DMS153 (cell line): ENCODE measurements at places on chromosomes 13 and 19.
A peak's percentile ranks its signal among the peaks of the same experiment; 100 is the strongest.

GRCh38 chr13:34207334-34207733 is 389.4 kb downstream of the RFC3 start:
- DNase-seq = no peak

GRCh38 chr19:49489601-49490167 is 2.3 kb downstream of the RPL13A start:
- no peak for DNase-seq

- DNase-seq = no peak
These were observed 13.5 kb downstream of the IL17D start for GRCh38 chr13:20716951-20717350.

DNA sequence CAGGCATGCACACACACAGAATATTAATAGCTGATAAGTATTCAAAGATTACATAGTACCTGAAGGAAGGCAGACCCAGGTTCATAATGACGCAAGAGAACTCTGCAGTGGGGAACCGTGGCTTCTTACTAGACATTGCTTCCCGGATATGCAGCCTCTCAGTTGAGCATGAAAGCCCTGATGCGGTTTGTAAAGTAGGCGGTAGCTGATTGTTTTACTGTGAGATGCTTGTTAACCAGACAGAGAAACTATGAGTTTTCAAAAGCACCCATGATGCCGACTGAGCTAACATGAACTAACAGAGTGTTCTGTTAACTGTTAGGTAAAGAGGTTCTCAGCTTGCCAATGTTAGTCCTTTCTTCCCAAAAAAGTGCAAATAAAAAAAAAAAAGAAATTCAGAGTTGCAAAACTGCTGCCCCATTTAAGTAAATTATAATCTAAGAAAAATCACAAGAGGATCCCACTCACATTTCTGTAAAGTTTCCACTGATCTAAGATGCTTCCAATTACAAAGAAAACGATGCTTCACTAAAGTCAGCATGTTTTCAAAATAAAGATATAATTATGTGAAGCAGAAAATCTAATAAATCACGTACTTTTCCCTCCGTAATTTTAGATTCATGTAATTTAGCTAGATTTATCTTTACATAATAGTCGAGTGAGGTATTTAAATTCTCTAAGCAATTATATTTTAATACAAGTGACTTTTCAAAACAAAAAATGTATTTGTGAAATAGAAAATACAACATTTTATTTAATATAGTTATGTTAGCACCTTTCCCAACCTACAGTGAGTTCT is 2.2 kb downstream of the FLT1 start:
- DNase-seq = no peak

DNA sequence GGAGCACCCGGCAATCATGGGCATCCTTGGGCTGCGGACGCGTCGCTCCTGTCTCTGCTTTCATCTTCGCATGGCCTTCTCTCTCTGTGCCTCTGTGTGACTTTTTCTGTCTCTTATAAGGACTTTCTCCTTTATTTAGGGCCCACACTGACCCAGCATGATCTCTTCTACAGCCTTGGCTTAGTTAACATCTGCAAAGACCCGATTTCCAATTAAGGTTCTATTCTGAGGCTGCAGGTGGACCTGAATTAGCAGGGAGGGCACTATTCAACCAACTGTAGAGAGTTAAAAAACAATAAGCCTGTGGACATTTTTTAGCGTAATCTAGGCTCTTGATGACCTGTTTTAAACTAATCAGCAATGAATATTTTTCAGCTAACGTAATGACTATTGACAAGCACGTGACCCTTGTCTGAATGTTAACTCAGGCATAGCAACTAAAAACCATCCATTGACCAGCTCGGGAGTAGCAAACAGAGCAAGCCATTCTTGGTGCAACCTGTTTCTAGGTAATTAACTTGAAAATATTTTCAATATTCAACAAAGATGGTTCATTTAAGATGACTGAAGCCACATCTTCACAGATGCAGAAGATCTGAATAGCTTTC is 15.2 kb downstream of the F10 start:
- no peak for DNase-seq

DNA sequence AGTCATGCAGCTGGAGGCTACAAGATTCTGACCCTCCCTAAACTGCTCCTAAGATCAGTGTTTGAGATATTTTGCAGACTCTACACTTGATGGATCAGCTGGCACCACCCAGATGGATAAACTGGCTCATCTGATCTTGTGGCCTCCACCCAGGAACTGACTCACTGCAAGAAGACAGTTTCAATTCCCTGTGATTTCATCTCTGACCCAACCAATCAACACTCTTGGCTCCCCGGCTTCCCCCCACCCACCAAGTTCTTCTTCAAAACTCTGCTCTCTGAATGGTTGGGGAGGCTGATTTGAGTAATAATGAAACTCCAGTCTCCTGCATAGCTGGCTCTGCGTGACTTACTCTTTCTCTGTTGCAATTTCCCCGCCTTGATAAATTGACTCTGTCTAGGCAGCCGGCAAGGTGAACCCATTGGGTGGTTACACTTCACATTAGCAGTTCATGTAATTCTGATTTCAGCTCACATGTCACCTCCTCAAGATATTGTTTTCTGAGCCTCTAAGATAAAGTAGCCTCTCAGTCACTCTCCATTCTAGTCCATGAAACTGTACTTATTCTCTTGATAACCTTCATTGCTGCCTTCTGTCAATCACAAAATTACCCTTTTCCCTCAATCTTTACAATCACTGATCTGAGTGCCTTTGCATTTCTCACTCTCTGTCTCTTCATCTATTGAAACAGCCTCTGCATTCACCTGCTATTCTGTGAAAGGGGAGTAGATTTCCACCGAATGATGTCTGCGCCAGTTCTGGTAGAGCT is 9.9 kb upstream of the FPR3 start:
- DNase-seq = no peak

- DNase-seq = no peak
These were observed 276.4 kb downstream of the LHFPL6 start for GRCh38 chr13:39326469-39327171.

DNA sequence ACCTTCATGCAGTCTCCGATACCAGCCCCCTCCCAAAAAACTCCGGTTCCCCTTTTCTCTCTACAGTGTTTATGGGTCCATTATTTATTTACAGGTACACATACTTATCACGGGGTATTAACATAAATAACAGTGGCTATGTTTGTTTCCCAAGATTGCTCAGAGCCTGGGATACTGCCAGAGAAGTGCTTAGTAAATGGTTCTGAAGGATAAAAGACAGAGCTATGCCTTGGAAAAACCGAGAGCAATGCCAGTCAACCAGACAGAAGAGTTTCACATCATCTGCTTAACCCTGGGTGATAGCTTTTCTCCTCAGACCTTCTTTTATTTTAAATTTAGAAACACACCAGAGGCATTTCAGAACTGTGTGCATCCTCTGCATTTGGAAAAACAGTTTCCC is 61.3 kb downstream of the NUFIP1 start:
- no peak for DNase-seq

GRCh38 chr13:41312176-41312500 is 1.1 kb downstream of the NAA16 start:
- no peak for DNase-seq

- no peak for DNase-seq
These were observed 186.9 kb upstream of the UBL3 start for GRCh38 chr13:30037306-30037705.

DNA sequence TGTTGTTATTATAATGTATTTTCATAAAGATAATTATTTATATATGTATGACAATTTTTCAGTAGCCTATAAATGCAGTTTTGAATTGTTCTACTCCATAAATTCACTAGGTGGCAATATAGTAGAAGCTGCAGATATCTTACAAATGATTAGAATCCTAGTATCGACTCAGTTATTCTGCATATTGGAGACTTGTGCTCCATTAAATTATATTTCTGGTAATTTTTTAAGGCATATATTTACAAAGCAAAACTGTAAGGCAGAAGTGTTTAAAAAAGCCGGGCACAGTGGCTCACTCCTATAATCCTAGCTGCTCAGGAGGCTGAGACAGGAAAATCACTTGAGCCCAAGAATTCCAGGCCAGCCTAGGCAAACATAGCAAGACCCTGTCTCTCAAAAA is 58.7 kb downstream of the DPY19L3 start:
- no peak for DNase-seq

GRCh38 chr19:47353307-47353712 is 4.2 kb downstream of the DHX34 start:
- no peak for DNase-seq

DNA sequence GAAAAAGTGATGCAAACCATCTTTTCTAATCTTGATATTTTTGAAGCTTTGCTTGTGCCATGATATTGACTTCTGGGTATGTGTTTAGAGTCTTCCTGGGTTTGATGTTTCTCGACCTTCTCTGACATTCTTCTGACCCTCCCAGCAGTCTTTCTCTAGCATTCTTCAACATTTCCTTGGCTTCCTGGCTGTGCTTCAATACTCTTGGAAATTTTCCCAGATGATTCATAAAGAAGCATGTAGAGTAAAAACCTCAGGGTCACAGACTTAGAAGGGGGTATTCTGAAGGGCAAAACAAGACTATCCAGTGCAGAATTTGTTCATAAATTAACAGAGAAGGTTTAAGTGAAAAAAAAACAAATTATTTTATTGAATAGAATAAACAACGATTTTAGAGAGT is 946.3 kb upstream of the PCDH9 start:
- DNase-seq = no peak

DNA sequence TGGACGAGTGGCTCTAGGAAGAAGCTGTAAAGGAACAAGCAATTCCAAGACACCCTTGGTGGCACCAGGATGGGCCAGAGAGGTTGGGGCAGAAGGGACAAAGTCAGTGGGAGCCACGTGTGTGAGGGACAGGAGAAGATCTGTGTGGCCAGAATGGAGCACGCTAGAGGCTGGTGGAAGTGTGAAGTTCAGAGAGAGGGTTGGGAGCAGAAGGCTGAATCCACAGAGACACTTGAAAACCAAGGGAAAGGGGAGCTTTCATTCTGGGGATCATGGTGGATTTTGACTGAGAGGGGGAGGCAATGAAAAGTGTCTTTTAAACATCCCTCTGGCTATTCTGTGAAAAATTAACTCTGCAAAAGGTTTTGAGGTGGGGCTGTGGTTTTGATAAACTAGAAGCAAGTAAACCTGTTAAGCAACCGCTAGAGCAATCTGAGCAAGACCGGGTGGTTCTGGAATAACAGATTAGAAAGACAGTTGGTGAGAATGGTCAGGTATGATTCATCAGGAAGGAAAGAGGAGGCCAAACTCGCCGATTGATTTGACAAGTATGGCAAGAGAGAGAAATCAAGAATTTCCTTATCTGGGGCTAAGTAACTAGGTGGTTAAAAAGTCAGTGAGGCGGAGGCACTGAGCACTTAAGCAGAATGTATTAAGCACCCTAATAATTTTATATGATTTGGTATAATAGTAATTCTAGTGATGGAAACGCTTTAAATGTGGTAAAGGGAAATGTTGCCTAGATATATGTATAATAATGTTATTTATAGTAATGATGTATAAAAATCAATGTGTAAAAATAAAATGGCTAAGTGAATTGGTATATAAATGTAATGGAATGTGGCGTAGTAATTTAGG is 140.0 kb downstream of the MYO16 start:
- DNase-seq = no peak

DNA sequence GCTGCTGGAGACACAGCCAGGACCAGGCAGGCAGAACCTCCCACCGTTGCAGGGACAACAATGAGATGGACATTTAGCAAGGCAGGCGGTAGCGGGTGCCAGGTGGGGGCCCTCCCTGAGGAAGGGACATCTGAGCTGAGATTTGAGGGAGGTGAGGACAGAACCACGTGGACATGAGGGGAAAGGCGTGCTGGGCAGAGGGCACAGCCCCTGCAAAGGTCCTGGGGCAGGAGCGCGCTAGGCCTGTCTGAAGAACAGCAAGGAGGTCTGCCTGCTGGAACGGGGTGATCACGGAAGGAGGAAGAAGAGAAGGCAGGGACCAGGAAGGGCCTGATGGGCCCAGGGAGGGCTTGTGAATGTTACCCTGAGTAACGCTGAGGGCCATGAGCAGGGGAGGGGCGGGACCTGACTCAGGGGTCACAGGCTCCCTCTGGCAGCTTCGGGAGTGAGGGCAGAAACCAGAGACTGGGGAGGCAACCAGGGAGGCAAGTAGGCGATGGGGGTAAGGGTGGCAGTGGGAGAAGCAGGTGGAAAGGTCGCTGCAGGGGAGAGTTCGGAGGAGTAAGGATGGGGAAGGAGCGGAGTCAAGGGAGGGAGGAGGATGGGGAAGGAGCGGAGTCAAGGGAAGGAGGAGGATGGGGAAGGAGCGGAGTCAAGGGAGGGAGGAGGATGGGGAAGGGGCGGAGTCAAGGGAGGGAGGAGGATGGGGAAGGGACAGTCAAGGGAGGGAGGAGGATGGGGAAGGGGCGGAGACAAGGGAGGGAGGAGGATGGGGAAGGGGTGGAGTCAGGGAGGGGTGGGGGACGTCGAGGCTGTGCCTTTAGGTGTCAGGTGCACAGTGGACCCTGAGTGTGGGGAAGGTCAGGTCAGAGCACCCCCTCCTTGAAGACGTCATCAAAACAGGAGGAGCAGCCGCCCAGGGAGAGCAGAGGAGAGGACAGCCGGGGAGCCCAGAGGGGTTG is 15.7 kb upstream of the B3GNT3 start:
- peak; percentile 38 for DNase-seq

DNA sequence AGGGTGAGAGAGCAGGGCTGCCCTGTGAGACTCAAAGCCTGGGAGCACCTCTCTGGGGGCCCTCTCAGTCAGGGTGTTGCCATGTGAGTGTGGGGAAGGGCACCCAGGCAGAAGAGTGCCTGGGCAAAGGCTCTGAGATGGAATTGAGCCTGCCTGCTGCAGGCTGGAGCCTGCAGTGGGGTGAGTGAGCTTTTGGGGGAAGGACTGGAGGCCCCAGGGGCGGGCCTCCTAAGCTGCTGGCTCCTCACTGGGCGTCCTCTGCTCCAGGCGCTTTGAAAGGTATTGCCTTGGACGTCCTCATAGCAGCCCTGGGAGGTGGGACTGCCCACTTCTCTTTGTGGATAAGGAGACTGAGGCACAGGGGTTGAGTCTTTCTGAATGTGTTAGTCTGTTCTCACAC is 60.3 kb downstream of the ARHGEF7 start:
- no peak for DNase-seq

DNA sequence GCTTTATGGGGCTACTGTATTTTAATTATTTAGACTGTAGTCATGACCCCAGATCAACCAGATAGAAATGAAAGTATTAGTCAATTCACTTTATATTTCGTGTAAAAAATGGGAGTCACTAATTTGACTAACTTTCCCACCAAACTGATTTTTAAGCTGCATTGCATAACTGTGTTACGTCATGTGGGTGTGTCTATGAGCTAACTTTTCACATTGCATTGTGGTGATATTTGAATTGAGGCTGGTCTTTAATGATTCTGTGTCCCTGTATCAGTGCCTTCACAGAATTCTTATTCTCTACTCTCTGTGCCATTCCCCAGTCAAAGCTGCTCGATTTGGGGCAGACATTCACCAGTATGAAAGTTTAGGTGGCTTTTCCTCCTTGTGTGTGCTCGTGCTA is 172.7 kb upstream of the MAB21L1 start:
- no peak for DNase-seq

- no peak for DNase-seq
These were observed 39.3 kb downstream of the ESD start for GRCh38 chr13:46757640-46758039.

- DNase-seq = no peak
These were observed 4.4 kb upstream of the TUBA3C start for GRCh38 chr13:19185865-19186645.
